ENCODE measurements at places on chromosomes 4 and X.
A peak's percentile ranks its signal among the peaks of the same experiment; 100 is the strongest.

DNA sequence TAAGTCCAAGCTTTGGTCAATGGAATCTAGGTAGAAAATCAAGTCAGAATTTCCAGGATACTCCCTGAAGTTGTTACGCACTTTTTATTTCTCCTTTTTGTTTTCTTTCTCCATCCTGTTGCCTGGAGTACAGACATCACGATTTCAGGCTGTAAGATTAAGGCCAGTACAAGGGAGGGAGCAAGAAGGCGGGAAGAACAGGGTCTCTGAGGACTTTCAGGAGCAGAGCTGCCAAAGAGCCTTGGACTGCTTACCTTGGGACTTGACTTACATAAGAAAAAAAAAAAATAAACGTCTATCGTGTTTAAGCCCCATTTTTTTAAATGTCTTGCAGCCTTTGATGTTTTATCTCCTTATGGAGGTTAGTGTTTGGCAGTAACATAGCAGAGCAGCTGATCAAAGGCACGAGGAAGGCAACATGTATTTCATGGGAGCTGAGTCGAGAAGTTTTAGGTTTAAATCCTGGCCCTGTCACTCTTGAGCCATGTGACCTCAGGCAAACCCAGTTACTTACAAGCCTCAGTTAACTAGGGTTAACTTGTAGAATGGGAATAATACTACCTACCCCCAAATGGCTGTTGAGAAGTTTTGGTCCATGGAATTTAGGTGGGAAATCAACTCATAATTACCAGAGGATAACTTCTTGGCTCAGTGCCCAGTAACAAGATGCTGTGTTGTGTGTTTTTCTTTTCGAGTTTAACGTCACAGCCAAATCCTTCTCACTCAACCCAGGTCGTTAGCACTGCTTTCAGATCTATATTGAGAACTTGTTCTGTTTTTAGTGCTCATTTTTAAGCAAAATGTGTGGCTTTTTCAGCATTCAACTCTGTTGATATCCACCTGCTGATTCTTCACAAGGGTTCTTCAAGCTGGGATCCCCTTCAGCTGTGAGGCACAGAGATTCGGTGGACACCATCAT, 106.8 kb downstream of the CLNK start:
- DNase-seq, result no peak

DNA sequence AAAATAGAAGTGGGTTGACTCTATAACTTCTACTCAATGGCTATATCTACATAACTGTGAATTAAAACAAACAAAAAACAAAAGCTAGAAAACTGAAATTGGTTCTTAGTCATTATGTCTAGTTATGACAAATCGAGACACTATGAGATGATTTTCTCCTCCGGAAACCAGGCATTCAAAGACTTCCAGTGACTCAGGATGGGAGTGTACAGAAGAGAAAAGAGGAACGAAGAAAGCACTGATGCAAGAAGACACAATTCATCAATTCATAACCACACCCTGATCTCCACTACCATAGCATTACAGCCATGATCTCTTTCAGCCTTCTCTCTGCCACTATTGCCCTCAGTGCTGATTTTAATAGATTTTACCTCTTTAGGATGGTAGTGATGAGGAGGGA, 253.6 kb downstream of the CBLL2 start:
- no peak for DNase-seq

DNA sequence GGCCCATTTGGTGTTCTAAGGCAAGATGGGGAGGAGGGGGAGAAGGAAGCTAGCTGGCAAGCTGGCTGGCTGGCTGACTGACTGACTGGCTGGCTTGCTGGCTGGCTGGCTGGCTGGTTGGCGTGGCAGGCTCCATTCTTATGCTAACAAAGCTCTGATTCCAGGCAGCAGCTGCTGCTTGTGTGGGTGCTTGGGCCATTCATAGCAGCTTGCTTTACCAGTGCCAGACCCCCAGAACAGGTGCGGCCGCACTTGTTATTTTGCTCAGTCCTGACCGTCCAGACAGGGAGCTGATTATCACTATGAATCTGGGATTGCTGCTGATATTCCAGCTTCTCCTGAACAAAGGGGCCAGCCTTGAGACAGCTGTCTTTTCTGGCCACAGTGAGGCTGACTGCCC, 131.2 kb upstream of the PAK3 start:
- DNase-seq, result no peak

GRCh38 chr4:188903986-188904385, 764.7 kb downstream of the TRIML1 start:
- DNase-seq, result no peak

DNA sequence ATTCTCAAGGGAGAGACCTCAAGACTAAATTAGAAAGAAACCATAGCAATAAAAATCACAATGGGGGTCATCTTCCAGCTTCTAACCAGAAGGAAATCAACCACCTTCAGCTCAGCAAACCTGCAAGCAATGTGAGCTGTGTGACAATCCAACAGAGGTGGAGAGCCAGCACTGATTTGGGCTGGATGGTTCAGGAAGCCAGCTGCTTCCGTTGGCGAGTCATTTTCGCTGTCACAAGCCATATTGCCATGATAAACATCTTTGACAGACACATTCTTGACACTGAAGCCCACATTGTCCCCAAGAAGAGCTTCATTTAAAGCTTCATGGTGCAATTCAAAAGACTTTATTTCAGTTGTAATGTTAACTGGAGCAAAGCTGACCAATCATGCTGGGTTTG, 22.7 kb downstream of the F8A1 start:
- no peak for DNase-seq

DNA sequence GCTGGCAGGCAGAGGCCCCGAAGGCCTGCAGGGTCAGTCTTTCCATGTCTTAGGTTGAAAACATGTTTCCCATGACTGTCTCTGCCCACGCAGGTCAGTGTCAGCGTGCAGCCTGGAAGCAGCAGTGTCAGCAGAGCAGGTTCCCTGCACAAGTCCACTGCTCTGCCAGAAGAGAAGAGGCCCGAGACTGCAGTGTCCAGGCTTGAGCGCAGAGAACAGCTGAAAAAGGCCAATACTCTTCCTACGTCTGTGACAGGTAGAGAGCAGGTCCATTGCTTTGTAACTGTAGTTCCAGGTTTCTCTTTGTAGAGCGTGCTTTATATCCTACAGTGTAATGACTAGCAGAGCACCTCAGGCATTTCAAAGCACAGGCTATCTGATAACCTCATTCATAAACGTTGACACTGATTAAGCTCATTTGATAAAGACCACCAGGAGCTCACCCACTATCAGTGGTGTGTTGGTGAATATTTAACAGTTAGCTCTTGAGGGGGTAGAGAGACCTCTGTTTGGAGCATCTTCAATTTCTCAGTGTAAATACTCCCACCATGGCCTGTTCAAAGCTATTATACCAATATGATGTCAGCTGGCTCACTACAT, 63.2 kb downstream of the AASDH start:
- DNase-seq, result no peak

DNA sequence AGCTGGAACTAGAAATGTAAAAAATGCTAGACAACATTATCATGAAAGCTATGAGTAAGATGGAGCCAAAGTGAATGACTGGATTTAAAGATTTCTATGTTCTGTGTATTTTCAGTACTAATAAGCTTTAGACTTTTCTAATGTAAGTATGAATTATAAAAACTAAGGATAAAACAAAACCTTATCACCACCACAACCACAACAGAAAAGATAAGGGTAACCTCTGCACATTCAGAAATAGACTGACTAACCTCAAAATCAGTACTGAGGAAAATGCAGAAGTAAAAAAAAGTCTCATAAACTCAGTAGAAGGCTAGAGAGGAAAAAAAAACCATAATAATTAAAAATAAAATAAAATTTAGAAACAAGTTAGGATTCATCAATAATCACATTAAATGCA, 14.9 kb upstream of the UBE2NL start:
- no peak for DNase-seq

DNA sequence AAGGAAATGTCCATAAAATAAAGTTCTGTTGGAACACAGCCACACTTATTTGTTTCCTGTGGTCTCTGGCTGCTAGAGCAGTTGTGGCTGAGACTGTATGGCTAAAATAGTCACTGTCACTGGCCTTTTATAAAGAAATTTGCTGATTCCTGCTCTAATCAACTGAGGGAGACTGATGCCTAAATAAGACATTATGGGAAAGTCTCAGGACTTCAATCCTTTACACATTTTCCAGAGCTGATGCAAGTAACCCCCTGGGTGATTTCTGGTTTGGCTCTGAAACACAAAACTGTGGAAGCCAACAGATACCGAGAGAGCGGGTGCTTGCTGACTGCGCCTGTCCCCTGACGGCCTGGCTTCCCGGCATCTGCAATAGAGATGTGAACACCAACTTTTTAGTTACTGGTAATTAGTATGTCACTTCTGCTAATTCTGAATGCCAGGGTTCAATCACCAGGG, 64.0 kb downstream of the POLR2B start:
- no peak for DNase-seq

GRCh38 chr4:20624793-20625374, 75.4 kb upstream of the PACRGL start:
- DNase-seq, result no peak

DNA sequence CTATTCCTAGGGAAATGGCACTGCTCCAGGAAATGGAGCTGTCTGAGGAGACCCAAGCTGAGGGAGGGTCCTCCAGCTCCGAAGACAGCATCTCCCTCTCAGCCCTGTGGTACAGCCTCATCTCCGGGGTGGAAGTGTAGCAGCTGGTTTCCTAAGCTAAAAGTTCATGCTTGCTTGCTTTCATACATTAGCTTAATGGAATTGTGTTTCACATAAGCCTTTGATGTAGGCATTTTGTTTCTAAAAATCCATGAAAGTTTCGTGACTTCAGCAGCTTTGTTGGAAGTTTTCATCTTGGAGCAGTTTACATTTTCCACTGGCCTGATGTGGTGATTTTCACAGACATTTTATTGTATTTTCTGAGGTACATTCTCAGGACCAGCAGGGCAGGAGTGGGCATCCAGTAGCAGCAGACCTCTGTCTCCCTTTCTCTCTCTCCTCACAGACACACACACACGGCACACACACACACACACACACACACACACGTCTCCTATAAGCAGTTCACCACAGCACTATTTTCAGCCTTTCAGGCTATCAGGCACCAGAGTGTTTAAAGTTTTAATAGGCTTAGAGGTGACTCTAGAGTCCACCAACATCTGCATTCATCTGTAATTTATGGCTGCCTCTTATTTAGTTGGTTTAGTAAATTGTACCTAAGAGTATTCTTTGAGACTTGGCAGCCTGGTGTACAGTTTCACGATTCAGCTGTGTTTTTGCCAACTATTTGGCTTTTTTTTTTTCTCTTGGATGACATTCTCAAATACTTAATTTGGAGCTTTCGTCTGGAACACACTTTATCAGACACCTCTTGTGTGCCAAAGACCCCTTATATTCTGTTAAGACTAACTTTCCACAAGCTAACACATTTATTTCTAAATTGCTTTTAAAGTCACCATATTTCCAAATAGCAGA, 225.8 kb upstream of the SFRP2 start:
- no peak for DNase-seq

GRCh38 chrX:100408713-100409609, 1.1 kb downstream of the PCDH19 start:
- no peak for DNase-seq

GRCh38 chrX:66632981-66633380, 5.9 kb downstream of the EDA2R start:
- no peak for DNase-seq

- no peak for DNase-seq
Measured at GRCh38 chr4:137955595-137955994, 286.6 kb downstream of the SLC7A11 start.

GRCh38 chrX:40933132-40933705, 152.0 kb upstream of the USP9X start:
- peak; percentile 34 for DNase-seq

GRCh38 chr4:122733787-122734120, 1.2 kb downstream of the BBS12 start:
- no peak for DNase-seq

- DNase-seq, result no peak
Measured at GRCh38 chr4:158850371-158850770, 81.5 kb downstream of the FNIP2 start.

DNA sequence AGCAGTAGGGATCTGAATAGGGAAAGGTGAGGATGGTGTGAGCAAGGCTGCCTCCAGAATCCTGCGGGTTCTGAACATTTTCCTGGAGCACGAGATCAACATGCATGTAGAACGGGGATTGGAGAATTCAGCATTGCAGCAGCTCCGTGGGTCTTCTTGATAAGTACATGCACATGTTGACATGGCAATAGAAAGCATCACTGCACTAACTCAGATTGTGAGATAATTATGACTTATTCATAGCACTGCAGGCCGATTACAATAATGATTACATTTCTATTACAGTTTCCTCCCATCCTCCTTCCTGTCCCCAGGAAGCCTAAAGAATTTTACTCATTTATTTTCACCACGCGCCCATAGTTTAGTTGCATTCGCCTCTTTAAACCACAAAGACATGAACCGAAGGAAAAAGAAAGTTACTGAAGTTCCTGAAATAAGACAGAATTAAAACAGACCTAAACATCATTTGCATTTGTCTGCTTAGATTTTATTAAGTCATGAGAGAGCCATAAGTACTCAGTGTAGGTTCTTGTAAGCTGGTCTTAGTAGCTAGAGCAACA, 61.3 kb upstream of the ARX start:
- no peak for DNase-seq

DNA sequence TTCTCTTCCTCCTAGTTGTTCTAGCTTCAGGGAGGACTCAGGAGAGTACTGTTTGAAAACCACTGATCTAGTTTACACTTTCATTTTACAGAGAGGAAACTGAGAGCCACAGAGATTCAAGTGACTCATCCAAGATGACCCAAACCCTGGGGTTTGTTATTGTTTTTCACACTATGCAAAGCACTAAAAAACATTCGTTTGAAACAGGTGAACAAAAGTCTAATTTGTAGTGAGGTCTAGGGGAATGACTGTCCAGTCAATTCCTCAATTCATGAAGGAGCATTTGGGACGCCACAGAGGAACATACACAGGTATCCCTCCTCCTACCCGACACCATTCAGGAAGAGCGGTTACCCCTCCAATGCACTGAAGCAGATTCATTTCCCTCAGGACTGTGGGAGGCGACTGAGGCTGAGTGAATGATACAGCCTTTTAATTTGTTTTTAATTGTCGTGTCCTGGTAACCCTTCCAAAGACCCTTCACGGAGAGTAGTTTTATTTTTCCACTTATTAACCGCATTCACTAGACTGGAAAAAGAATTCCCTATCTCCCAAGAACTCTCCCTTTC, 30.3 kb downstream of the TLR10 start:
- no peak for DNase-seq

Data from Jurkat, Clone E6-1 (cell line).